H4 (cell line): ENCODE measurements at places on chromosomes 2 and 18.
A peak's percentile ranks its signal among the peaks of the same experiment; 100 is the strongest.

GRCh38 chr18:22701795-22702194 is 231.3 kb upstream of the RBBP8 start:
- no peak for DNase-seq

- no peak for DNase-seq
These were observed 797 bp downstream of the EIPR1 start for GRCh38 chr2:3376821-3377220.

- no peak for DNase-seq
These were observed 34.2 kb downstream of the FAM178B start for GRCh38 chr2:96952016-96952750.

DNA sequence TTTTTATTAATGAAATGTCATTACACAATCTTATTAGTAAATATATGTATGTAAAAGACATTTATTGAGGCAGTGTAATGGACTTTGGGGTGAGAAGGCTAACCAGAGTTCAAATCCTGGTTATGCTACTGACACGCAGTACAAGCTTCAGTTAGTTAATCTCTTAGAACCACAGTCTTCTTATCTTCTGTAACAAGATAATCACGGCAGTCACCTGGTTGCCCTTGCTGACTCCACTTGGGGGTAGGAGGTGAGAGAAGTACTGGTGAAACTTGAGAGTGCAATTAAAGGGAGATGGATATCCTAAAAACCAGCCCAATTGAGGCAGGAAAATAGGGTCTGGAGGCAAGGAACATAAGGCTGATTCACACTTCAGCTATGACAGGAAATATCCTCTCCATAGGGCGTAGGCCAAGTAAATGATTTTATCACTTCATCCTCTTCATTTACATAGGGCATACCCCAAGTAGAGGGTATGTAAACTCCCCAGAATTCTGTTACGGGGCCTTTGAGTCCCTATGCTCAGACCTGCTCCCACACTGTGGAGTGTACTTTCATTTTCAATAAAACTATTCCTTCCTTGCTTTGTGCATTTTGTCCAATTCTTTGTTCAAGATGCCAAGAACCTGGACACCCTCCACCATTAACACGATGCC is 21.3 kb downstream of the SKA1 start:
- no peak for DNase-seq

- DNase-seq = peak; percentile 57
These were observed 60.9 kb downstream of the EDAR start for GRCh38 chr2:108927936-108928659.

GRCh38 chr2:75192496-75192895 is 6.8 kb downstream of the TACR1 start:
- no peak for DNase-seq
